ENCODE measurements at places on chromosomes 2 and 18.

- DNase-seq, result no peak
Observed at GRCh38 chr18:47254341-47254939, 3.0 kb upstream of the SKOR2 start.

- no peak for DNase-seq
Observed at GRCh38 chr2:43898134-43898837, 59.5 kb downstream of the ABCG8 start.

DNA sequence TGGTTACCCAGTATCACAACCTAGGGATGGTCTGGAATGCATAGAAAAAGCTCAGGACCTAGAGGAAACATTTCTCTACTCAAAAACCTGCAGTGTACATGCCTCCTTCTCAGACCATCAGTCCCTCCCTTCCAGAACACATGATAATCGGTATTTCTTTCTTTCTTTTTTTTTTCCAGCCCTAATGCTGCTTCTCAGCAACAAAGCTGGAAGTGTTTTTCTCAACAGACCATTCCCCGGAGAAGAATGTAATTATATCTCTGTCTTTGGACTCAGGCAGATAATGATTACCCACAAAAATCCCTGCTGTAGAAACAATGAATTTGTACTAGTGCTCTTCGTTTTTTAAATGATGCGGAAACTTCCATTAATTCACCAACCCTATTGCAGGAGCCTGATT lies 44.1 kb upstream of the NDUFV2 start:
- no peak for DNase-seq

DNA sequence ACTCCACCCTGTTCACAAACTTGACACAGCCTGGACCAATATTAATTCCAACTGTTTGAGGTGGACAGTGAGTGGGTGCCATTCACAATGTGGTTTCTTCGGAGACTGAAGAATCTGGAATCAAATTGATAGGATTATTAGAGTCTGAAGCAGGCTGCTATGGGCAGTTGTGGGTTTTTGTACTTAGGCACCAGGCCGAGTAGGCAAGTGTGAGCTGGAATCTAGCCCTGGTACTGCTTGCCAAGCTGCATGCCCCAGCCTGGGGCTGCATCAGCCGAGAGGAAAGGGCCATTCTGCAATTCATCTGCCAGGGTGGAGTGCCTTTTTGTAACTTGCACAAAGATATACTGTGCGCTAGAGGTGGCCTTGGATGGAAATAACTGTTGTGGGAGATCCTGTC lies 654.7 kb upstream of the FANCL start:
- DNase-seq, result no peak

- no peak for DNase-seq
Observed at GRCh38 chr18:72675394-72675793, 131.3 kb upstream of the CBLN2 start.

GRCh38 chr18:72235422-72235821 lies 308.7 kb downstream of the CBLN2 start:
- no peak for DNase-seq

Measured in NCI-H524 treated with DMSO at 0.1 percent for 48 hours (cell line).